ENCODE measurements at places on chromosomes 11 and 22.

GRCh38 chr11:87849216-87849615 lies 326.0 kb downstream of the RAB38 start:
- no peaks in the 10 kb centered on the region for H3K4me1 ChIP-seq
- H3K27ac ChIP-seq: no peak overlapping the region
- H3K4me3 ChIP-seq: no peak overlapping the region

GRCh38 chr22:20580179-20580578 lies 72.8 kb downstream of the MED15 start:
- DNase-seq: no peak
- H3K27ac ChIP-seq: no peak overlapping the region
- no peak overlapping the region for H3K4me3 ChIP-seq
- H3K27me3 ChIP-seq: no peaks in the 10 kb centered on the region
- peaks cover 32% of the 10 kb centered on the region for H3K4me1 ChIP-seq
- peaks cover 45% of the 10 kb centered on the region for H3K36me3 ChIP-seq

DNA sequence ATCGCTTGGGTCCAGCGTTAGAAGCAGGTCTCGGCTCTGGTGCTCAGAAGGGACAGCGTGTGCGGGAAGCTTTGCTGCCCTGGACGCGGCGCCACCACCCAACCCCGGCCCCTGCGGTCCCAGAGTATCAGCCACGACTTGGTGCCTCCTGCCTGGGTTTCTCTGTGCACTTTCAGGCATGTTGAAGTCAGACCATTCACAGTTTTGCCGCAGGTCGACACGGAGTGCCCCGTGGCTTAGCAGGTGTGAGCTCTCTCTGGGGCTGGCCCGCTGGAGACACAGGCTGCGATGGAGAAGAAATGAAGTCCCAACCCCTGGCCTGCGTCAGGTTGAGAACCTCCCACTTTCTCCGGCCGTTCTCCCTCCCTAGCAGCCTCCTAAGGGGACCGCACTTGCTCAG lies 494.5 kb downstream of the BRD1 start:
- H3K27me3 ChIP-seq: no peaks in the 10 kb centered on the region
- DNase-seq: peak; percentile 28

DNA sequence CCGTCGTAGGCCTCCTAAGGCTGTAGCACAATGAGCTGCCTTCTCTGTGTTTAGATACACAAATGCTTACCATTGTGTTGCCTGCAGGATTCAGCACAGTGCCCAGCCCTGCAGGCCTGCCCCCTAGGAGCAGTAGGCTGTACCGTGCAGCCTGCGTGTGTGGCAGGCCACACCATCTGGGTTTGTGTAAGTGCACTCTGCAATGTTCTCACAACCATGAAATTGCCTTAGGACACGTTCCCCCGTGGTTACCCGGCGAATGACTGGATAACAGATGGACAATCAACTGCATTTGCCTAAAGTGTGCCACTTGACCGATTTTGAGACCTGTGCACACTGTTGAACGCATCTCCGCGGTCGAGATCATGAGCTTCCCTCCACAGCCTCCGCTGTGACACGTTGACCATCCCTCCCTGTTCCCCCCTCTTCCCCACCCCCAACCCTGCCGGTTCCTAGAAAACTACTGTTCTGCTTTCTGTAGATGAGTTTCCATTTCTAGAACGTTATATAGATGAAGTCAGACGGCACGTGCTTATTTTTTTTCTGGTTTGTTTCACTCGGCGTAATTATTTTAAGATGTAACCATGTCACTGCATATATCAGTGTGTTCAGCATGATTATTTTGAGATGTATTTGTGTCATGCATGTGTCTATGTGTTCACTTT lies 22.2 kb upstream of the CTSD start:
- no peaks in the 10 kb centered on the region for H3K27me3 ChIP-seq
- no peak for DNase-seq
- no peak overlapping the region for H3K27ac ChIP-seq
- no peaks in the 10 kb centered on the region for H3K4me1 ChIP-seq
- H3K36me3 ChIP-seq: no peaks in the 10 kb centered on the region

GRCh38 chr11:44008698-44009097 lies 39.1 kb upstream of the ACCSL start:
- H3K27ac ChIP-seq: no peak overlapping the region
- no peaks in the 10 kb centered on the region for H3K36me3 ChIP-seq
- H3K4me3 ChIP-seq: no peak overlapping the region
- peak; percentile 48 for DNase-seq
- H3K27me3 ChIP-seq: no peaks in the 10 kb centered on the region

DNA sequence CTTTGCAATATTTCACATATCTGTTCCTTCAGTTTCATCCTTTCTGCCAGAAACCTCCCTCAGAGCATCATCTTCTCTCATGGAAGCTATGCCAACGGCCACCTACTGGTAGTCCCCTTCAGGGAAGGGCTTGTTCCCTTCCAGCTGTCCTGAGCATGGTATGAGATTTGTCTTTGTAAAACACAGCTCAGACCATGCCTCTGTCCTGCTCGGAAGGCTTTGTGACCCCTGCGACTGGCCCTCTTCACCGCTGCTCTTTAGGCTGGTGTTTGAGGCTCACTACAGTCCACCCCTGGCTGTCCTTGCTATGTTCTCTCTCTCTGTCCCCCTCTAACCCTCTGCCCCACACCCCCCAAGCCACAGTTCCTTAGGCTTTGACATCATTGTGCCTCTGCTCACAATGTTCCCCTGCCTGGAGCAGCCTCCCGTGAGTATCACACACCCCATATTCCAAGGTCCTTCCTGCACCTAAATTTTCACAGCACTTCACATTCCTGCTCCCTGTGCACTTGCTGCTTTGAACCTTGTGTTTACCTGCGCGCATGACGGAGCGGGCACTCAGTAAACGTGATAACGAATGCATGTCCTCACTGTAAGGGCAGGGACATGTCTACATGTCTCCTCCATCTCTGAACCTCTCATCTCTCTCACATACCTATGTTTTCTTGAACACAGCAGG lies 24.0 kb upstream of the ACER3 start:
- H3K36me3 ChIP-seq: no peaks in the 10 kb centered on the region
- no peaks in the 10 kb centered on the region for H3K27me3 ChIP-seq
- no peak overlapping the region for H3K4me3 ChIP-seq
- H3K27ac ChIP-seq: peak overlapping the region; percentile 46
- DNase-seq: no peak

DNA sequence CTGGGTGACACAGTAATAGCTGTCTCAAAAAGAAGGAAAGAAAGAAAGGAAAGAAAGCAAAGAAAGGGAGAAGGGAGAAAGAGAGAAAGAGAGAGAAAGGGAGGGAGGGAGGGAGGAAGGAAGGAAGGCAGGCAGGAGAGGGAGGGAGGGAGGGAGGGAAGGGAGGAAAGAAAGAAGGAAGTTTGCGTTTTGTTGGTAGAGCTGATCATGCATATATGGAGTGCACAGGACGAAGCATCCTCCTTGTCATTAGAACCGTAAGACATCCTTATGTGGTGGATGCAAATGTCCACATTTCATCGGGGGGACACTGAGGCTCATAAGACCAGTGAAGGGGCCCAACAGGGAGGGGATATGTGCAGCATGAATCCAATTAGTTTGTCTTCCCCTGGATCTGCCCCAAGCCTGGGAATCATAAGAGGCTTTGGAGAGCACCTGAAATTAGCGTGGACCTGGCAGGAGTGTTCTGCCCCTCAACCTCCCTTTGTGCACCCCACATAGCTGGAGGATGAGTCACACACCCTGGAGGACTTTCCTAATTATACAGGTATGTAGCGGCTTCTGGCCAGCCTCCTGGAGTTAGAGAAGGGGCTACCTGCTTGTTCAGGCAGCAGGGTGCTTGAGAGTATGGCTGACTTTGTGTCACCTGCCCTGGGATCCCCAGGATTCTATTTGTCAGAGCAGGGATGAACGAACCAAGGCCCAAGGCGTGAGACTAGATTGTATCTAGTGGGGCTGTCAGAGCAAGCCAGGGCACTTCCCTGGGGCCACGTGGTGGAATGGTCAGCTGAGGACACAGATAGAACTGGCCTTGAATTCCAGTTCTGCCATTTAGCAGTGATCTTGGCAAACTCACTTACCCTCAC lies 119.7 kb upstream of the CD82 start:
- no peak overlapping the region for H3K27ac ChIP-seq
- H3K4me3 ChIP-seq: no peak overlapping the region
- no peaks in the 10 kb centered on the region for H3K4me1 ChIP-seq
- no peaks in the 10 kb centered on the region for H3K27me3 ChIP-seq

DNA sequence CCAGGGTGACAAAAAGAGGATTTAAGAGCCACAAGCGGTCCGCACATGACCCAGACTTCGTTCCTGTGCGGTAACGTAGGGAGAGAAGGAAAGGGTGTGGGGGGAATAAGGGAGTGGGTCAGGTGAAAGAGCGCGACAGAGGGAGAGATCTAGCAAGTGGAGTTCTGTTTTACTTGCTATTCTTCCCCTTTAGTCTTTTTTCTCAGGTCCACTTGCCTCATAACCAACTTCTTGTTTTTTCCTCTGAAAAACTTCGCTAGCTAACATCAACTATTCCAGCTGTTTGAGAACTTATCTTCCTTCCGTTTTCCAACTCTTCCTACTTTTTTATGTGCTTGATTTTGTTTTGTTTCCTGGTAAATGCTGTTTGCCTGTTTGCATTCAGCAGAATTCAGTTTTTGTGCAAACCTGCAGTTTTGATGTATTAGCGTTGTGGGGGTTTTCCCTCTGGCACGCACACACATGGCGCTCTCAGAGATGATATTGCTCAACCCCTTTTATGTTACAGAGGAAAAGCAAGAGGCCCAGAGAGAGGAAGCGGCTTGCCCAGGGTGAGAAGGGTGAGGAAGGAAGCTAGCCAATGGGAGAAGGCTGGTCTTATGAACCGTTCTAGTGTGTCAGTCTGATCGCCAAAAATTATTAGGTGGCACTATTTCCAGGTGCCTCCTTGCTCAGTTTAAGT lies 592 bp upstream of the CTSC start:
- no peaks in the 10 kb centered on the region for H3K27me3 ChIP-seq
- peak overlapping the region; percentile 89 for H3K4me3 ChIP-seq

- H3K36me3 ChIP-seq: no peaks in the 10 kb centered on the region
- H3K27me3 ChIP-seq: no peaks in the 10 kb centered on the region
- no peak overlapping the region for H3K27ac ChIP-seq
- H3K4me3 ChIP-seq: no peak overlapping the region
Measured at GRCh38 chr11:66131937-66132632, 62.0 kb downstream of the PACS1 start.

- peak overlapping the region; percentile 22 for H3K4me3 ChIP-seq
- DNase-seq: no peak
- no peaks in the 10 kb centered on the region for H3K36me3 ChIP-seq
- no peaks in the 10 kb centered on the region for H3K27me3 ChIP-seq
- H3K27ac ChIP-seq: peak overlapping the region; percentile 66
Measured at GRCh38 chr11:102313238-102313940, 3.9 kb upstream of the BIRC3 start.

DNA sequence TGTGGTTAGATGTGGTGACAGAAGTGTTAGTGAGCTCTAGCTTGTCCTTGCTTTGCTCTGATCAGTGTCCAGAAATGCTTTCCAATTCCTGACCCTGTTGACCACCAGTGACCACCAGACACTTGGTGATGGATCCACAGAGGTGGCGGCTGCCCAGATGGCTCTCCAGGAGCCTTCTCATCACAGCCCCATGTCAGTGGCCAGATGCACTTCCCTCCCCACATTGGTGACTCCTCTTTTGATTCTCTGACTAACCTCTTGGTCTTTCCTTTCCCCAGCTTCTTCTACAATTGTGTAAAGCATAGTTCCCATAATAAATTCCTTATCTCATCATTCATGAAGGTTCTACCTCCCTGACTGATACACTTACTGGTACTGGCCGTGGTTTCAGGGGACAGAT lies 40.1 kb upstream of the CXCR5 start:
- no peaks in the 10 kb centered on the region for H3K36me3 ChIP-seq
- DNase-seq: no peak
- no peaks in the 10 kb centered on the region for H3K27me3 ChIP-seq
- H3K4me3 ChIP-seq: no peak overlapping the region
- no peak overlapping the region for H3K27ac ChIP-seq
- H3K4me1 ChIP-seq: no peaks in the 10 kb centered on the region

DNA sequence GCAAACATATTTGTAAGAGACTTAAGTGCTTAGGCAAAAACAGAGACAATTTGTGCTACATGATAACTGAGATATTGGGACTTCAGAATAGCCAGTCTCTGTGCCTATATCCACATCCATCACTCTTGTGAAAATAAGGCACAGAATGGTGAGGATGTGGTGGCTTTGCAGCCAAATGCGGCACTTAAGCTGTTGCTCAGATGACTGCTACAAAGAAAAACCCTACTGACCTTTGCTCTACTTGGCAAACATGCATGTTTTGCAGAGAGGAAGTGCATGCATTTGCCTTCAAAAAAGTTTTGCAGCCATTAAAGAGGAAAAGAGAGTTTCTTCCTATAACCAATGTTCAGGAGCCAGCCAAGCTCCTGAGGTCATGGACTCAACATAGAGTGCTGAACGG lies 675.0 kb upstream of the KIRREL3 start:
- H3K4me1 ChIP-seq: no peaks in the 10 kb centered on the region
- no peak overlapping the region for H3K4me3 ChIP-seq
- H3K36me3 ChIP-seq: no peaks in the 10 kb centered on the region
- no peak for DNase-seq
- H3K27ac ChIP-seq: no peak overlapping the region

- no peaks in the 10 kb centered on the region for H3K36me3 ChIP-seq
- DNase-seq: no peak
- H3K27me3 ChIP-seq: no peaks in the 10 kb centered on the region
- H3K27ac ChIP-seq: no peak overlapping the region
Measured at GRCh38 chr22:24760708-24761306, 13.7 kb downstream of the PIWIL3 start.

DNA sequence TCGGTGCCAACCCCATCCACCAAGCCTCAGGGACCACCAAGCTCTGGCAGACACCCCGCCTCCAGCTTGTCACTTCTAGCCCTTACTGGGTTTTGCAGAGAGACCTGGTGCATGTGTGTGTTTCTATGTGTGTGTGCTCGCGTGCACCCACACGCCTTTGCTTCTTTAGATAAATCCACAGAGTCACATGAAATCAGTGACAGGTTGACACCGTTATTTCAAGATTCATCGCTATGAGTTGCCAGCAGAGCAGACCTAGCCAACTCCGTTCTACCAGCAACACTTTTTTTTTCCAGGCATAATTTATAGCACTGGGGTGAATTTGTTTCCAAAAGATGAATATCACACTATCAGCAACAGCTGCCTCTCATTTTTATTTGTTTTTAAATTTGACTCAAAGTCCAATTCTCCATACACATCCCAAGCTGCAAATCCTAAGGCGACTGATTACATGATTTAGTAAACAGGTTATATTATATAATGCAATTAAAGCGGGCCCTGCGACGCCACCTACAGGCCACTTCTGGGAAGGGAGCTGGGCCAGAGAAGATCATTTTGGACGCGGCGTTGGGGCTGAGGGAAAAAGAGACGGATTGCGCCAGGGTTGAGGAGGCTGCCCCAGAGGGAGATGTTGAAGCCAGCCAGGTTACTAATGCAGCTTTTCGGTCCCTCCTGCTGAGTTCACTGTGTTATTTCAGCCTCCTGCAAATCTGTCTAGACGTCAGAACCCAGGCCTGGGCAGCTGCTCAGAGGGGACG lies 150.5 kb downstream of the FEZ1 start:
- peak; percentile 94 for DNase-seq
- no peak overlapping the region for H3K4me3 ChIP-seq
- H3K4me1 ChIP-seq: peaks cover 61% of the 10 kb centered on the region
- no peaks in the 10 kb centered on the region for H3K27me3 ChIP-seq

GRCh38 chr11:14907411-14908213 lies 15.6 kb upstream of the CYP2R1 start:
- no peaks in the 10 kb centered on the region for H3K4me1 ChIP-seq
- H3K27me3 ChIP-seq: no peaks in the 10 kb centered on the region
- no peak overlapping the region for H3K27ac ChIP-seq
